ENCODE measurements at places on chromosomes 16 and 17. TPM values are rescaled to one million over a fixed set of nuclear protein-coding genes. Genes with fewer than 3 reads are reported as not detected.

Gene NPIPB9
- not detected for total RNA-seq

Gene KRT9
- total RNA-seq = not detected

Gene OR4D1
- total RNA-seq = 0.34 TPM

Gene PKD1
- total RNA-seq = 205 TPM

Gene DHRS7C
- total RNA-seq = not detected

Gene NHERF1
- total RNA-seq = 133 TPM

DNA sequence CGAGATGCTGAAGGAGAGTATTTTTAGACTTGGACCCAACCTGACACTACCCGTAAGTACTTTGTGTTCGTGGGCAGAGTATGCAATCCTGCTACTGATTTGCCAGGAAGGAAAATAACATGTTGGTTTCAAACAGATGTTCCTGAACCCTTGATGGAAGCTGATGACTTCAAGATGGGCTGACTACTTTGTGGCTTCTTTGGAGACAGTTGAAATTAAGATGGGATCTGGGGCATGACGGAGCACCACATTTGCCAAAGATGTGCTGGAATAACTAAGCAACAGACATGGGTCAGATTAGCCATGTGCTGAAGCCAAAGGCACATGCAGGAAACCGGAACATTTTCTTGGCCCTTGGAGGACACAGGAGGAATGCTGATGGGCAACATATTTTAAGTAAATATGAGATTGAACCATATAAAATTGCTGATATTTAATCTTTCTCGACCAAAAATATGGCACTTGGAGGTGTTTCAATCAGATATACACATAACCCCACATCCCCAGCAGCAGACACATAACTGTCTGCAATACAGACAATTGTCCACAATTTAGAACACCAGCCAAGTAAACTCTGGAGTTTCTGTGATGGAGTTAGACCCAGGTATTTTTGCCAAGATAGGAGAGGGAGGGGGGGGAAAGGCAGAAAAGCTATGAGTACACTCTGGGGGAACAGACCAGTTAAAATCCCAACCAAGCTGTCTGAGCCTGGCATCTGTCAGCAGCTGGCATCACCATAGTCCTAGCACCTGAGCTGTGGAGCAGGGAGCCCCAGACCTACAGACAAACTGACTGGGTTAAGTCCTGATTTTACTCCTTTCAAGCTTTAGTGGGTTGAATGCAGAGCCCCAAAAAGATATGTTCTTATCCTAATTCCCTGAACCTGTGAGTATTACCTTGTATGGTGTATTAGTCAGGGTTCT lies 329.4 kb upstream of the CDH5 start:
- DNase-seq = peak; percentile 51
- H3K4me3 ChIP-seq = no peak overlapping the region
- no peaks in the 10 kb centered on the region for H3K36me3 ChIP-seq
- no peaks in the 10 kb centered on the region for H3K4me1 ChIP-seq

- H3K27ac ChIP-seq = peak overlapping the region; percentile 54
- H3K4me1 ChIP-seq = peaks cover 21% of the 10 kb centered on the region
- H3K27me3 ChIP-seq = no peaks in the 10 kb centered on the region
- peak; percentile 88 for DNase-seq
Observed at GRCh38 chr17:72407336-72407909, 286.6 kb downstream of the SOX9 start.

DNA sequence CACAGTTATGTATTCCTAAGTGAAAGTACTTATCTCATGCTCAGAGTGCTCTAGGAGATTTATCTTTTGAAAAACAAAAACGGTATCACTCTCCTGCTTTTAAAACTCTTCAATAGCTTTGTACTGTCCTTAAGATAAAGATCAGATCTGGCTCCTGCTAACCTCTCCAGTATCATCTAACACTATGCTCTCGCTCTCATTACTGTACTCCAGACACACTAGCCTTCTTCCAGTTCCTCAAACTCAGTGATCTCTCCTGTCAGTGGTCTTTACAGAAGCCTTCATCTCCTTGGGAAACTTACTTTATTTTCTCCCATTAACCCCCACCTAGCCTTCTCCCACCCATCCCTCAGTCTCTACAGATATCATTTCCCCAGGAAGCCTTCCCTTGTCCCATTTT lies 10.1 kb downstream of the ULK2 start:
- no peak overlapping the region for H3K4me3 ChIP-seq
- H3K36me3 ChIP-seq = no peaks in the 10 kb centered on the region
- no peaks in the 10 kb centered on the region for H3K4me1 ChIP-seq
- H3K27me3 ChIP-seq = no peaks in the 10 kb centered on the region
- DNase-seq = no peak

GRCh38 chr17:81428516-81428915 lies 33.3 kb downstream of the BAHCC1 start:
- peaks cover 27% of the 10 kb centered on the region for H3K4me1 ChIP-seq
- no peak for DNase-seq
- no peak overlapping the region for H3K4me3 ChIP-seq

DNA sequence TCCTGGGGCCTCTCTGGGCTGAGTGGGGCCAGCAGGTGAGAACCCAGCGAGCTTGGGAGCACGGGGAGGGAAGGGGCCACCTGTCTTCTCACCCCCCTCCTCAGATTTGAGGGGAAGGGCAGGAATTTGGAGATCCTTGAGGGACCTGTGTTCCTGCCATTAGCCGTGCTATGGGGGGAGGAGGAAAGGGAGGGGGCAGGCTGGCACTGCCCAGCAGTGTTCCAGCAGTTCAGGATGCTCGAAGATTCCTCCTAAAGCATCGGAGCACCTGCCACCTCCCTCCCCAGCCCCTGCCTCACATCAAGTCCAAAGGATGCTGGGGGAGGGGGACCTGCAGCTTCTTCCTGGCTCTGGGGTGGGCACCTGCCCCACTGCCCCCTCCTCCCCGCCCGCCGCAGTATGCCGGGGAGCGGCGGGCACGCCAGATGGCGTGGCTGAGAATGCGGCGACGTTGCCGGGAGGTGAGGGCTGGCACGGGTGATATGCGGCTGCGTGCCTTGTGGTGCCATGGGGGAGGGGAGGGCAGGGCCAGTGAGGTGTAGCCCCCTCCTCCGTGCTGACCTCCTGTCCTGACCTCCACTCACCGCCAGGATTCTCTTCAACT lies 4.7 kb upstream of the NEUROD2 start:
- H3K4me3 ChIP-seq = no peak overlapping the region
- no peaks in the 10 kb centered on the region for H3K36me3 ChIP-seq
- DNase-seq = no peak
- no peaks in the 10 kb centered on the region for H3K4me1 ChIP-seq
- H3K27ac ChIP-seq = no peak overlapping the region
- peaks cover 7% of the 10 kb centered on the region for H3K27me3 ChIP-seq

GRCh38 chr16:59759296-59759695 lies 1025.2 kb upstream of the GOT2 start:
- no peak overlapping the region for H3K4me3 ChIP-seq
- H3K4me1 ChIP-seq = no peaks in the 10 kb centered on the region
- H3K27ac ChIP-seq = no peak overlapping the region
- H3K36me3 ChIP-seq = no peaks in the 10 kb centered on the region
- no peak for DNase-seq
- no peaks in the 10 kb centered on the region for H3K27me3 ChIP-seq

- no peaks in the 10 kb centered on the region for H3K36me3 ChIP-seq
- no peak overlapping the region for H3K27ac ChIP-seq
- H3K4me1 ChIP-seq = no peaks in the 10 kb centered on the region
- no peaks in the 10 kb centered on the region for H3K27me3 ChIP-seq
- no peak for DNase-seq
Observed at GRCh38 chr16:57540387-57540786, 2.1 kb upstream of the ADGRG5 start.
